Hepatocyte (in vitro differentiated cells): ENCODE measurements at places on chromosomes 16 and 17. TPM values are rescaled to one million over a fixed set of nuclear protein-coding genes. Genes with fewer than 3 reads are reported as not detected.
A peak's percentile ranks its signal among the peaks of the same experiment; 100 is the strongest.

DNA sequence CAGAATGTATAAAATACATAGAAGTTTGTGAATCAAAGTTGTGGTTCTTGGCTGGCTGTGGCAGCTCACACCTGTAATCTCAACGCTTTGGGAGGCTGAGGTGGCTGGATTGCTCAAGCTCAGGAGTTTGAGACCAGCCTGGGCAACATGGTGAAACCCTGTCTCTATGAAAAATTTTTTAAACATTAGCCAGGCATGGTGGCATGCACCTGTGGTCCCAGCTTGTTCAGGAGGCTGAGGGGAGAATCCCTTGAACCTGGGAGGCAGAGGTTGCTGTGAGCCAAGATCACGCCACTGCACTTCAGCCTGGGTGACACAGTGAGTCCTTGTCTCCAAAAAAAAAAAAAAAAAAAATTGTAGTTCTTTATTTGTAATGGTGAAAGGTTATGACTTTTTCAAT lies 13.8 kb upstream of the APPBP2 start:
- DNase-seq: no peak

The ADAMTS18 gene
- 2.7 and 5.5 TPM in 2 replicates for total RNA-seq

- no peak for DNase-seq
Observed at GRCh38 chr17:17201907-17202306, 4.2 kb downstream of the PLD6 start.

DNA sequence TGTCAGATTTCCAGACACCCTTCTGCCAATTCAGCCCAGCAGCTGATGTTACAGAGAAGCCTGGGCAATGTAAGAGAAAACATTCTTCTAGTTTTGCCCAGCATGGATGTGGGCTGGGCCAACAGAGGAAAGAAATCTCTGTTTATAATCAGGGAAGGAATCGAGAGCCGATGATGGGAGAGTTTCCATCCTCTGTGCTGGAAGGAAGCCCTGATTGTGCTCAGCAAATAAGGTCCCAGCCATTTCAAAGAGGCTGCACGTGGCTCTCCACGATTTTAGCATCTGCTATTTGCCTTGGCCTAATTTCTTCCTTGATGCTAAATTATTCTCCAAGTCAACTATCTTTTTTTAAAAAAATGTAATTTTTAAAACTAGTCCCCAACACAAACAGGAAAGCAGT lies 70.0 kb downstream of the IRX6 start:
- no peak for DNase-seq

The TBC1D3I gene
- total RNA-seq: not detected in 2 replicates

GRCh38 chr17:2090210-2090641 lies 35.3 kb downstream of the HIC1 start:
- DNase-seq: no peak

The ERBB2 gene
- total RNA-seq: 77.7 and 93.1 TPM in 2 replicates

DNA sequence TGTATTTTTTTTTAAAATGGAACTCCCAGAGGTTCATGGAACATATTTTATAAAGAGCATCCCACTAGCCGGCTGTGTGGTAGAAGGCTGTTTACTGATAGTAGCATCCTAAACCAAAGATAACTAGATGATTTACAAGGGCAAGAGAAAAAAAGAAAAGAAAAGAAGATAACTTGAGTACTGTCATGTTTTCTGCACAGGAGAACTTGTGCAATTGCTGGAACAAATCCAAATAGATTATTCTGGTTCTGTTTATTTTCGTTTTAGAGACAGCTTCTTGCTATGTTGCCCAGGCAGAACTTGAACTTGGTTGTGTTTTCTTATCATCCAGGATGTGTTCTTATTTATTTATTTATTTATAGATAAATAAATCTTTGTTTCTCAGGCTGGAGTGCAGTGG lies 20.9 kb upstream of the PPM1D start:
- peak; percentile 35 for DNase-seq

GRCh38 chr16:88789594-88789993 lies 4.6 kb upstream of the PIEZO1 start:
- DNase-seq: no peak

- DNase-seq: no peak
Observed at GRCh38 chr16:4270091-4270490, 2.7 kb downstream of the TFAP4 start.

GRCh38 chr17:68910789-68911431 lies 44.3 kb downstream of the ABCA8 start:
- no peak for DNase-seq

The SARM1 gene
- 12.8 and 19.5 TPM in 2 replicates for total RNA-seq

- no peak for DNase-seq
Observed at GRCh38 chr16:26961459-26961858, 105.3 kb upstream of the C16orf82 start.

The KRTAP1-1 gene
- total RNA-seq: not detected in 2 replicates

The CA7 gene
- 2.5 and 3.3 TPM in 2 replicates for total RNA-seq

The KRTAP16-1 gene
- total RNA-seq: not detected in 2 replicates

DNA sequence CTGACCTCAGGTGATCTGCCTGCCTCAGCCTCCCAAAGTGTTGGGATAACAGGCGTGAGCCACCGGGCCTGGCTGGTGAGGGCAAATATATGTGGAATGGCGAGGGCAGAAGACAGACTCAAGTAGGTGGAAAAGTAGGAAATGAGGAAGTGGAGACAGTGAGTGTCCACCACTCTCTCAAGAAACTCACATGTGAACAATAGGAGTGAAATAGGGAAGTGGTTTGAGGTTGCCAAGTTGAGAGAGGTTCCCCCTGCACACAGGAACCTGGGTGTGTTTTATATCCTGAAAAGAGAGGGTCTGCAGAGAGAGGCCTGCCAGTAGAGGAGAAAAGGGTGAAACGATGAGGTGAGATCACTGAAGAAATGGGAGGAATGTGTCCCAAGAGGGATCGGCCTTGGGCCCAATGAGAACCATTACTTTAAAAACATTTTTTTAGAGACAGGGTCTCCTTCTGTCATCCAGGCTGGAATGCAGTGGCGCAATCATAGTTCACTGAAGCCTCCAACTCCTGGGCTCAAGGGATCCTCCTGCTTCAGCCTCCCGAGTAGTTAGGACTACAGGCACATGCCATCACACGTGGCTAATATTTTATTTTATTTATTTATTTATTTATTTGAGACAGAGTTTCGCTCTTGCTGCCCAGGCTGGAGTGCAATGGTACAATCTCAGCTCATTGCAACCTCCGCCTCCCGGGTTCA lies 17.1 kb upstream of the CORO1A start:
- DNase-seq: no peak

The MMP28 gene
- total RNA-seq: 11.2 and 18.0 TPM in 2 replicates

- DNase-seq: peak; percentile 80
Observed at GRCh38 chr16:68644715-68645493, at the start of gene CDH3. Gene CDH3 (plus strand): TSS chr16:68645310. CDS start chr16:68645380, 70 bp downstream.

The CX3CL1 gene
- 8.5 and 9.4 TPM in 2 replicates for total RNA-seq

The NPIPA3 gene
- 0.30 and 0.88 TPM in 2 replicates for total RNA-seq

GRCh38 chr17:69501591-69502468 lies 87.3 kb downstream of the MAP2K6 start:
- DNase-seq: peak; percentile 64

- DNase-seq: no peak
Observed at GRCh38 chr16:72188541-72188940, 16.6 kb upstream of the PMFBP1 start.

The HS3ST3B1 gene
- total RNA-seq: 5.8 TPM in 2 replicates

The ACSM5 gene
- total RNA-seq: 2.1 and 5.5 TPM in 2 replicates

The TMEM238L gene
- 1.0 and 1.3 TPM in 2 replicates for total RNA-seq

The HOXB9 gene
- total RNA-seq: 1.5 and 2.1 TPM in 2 replicates

DNA sequence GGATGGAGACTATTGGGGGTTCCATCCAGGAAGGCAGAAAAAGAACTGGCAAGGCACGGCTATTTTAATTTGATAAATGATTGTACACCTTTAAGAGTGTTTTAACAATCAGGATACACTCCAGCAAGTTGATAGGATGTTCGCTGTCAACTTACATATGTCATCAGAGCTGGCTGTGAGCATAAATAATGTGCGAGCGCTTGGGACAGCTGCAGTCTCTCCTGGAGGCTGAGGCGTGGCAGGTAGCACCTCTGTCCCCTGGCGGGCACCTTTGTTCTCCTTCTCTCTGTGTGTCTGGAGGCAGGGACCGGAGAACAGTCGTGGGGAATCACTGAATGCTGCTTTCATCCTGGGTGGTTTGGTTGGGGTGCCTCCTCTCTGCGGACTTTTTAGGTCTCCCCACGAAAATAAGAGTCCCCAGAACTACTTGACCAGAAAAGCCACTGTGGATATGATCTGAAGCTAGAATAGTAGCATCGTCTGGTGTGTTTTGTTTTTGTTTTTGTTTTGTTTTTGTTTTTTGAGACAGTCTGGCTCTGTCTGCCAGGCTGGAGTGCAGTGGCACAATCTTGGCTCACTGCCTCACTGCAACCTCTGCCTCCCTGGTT lies 9.4 kb downstream of the BAHCC1 start:
- no peak for DNase-seq

The PLCG2 gene
- 5.0 and 7.8 TPM in 2 replicates for total RNA-seq

The WWOX gene
- total RNA-seq: 39.8 and 44.3 TPM in 2 replicates

GRCh38 chr17:54881255-54881972 lies 19.2 kb upstream of the TOM1L1 start:
- DNase-seq: no peak

DNA sequence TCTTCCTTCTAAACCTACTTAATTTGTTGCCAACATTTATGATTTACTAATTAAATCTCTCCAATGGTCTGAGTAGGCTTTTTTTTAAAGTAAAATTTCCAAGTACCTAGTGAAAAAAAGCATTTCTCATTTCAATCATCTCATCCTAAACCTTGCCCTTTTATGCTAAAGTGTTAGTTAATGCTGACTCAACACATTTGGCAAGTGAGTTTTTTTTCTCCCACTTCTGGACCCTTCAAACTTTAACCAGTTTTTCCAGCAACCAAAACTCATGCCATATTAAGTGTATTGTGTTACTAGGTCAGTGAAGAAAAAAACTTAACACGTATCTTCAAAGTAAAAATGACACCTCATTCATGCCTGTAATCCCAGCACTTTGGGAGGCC lies 5.3 kb downstream of the AP1G1 start:
- DNase-seq: no peak

The CCDC200 gene
- total RNA-seq: not detected in 2 replicates

GRCh38 chr17:55533608-55534007 lies 22.4 kb upstream of the SMIM36 start:
- no peak for DNase-seq

DNA sequence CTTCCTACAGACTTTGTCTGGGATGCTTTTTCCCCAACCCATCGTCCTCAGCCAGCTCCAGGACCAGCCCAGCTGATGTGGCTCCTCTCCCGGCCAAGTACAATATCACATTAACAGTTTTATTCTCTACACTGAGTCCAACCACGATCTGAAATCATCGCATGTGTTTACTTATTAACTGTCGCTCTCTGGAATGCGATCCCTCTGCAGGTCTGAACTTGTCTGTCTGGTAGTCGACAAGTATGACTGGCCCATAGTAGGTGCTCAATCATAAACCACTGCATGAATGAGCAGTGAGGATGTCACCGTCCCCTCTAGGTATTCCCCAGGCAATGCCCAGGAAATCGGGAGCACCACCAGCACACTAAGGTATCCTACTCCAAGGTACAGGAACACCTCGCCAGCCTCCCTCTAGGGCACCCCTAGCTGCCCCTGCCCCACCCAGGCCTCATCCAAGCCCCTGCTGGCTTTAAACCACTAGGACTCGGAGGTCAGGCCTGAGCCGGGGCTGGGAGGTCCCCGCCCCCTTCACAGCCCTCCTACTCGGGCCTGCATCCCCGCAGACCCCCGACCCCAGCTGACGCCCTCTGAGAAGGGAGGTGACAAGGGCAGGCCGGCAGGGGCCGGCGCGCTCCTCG lies 27.7 kb downstream of the RTN4RL1 start:
- peak; percentile 52 for DNase-seq

DNA sequence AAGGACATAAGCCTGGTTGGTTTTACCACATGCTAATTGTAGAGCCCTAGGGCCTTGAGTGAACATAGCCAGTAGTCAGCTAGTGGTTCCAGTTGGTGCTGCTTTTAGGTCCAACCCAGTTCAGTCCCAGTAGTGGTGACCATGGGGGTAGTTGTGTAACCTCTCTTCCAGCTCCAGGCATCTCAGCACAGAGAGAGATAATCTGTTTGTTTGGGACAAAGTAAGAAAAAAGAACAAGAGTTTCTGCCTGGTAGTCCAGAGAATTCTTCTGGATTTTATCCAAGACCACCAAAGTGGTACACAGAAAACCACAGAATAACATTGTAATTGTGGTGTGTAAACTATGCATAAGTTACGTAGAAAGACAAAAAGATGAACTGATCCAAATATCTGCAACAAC lies 5.2 kb upstream of the CCL13 start:
- no peak for DNase-seq

DNA sequence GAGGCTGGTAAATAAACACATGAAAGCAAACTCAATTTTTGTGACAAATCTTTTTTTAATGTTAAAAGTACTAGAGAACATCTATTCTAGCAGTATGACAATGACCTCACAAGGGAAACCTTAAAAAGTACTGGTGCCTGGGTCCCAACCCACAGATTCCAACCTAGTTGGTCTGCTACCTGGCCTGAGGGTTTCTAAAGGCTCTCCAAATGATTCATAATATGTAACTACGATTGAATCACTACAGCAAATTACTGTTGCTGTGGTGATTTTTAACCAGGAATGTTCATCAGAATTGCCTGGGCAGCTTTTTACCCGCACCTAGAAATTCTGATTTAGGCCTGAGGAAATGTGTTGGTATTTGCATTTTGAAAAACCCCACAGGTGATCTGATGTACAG lies 26.1 kb downstream of the CDR2 start:
- no peak for DNase-seq

GRCh38 chr17:27355419-27355818 lies 61.5 kb downstream of the WSB1 start:
- no peak for DNase-seq

DNA sequence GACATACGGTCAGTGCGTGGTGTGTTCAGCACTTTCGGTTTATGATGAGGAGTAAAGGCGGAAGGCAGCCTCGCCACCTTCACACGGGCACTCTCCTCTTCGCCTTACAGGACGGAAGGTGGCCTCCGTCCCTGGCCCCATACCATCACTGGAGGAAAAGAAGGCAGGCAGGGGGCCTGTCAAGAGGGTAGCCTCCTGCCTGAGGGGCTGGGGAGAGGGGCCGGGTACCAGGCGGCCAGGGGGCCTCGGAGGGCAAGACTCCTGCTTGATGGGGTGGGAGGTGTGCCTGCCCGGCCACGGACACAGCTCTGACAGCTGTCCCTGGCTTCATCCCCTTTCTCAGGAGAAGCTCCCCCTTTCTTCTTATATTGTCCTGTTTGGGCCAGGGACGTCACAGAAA lies 15.6 kb upstream of the SLC38A8 start:
- no peak for DNase-seq

DNA sequence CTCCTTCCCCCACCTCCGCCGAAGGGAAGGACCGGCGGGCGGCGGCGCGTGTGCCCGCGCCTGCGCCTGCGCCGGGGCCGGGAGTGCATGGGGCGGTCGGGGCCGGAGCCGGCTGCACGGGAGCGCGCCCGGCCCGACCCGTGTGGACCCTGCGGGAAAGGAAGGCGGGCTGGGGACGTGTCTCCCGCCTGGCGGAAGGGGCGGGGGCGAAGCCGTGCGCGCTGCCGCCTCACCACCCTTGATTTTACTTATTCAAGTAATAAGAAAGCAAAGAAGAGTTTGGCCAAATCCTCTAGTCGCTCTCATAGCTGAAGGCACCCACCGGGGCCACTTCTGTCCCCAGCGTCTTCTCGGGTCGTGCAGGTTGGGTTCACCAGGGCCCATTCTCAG lies 596 bp upstream of the PFN1 start:
- peak; percentile 97 for DNase-seq

The NPIPB12 gene
- total RNA-seq: 11.5 and 14.3 TPM in 2 replicates

The FBXO39 gene
- total RNA-seq: not detected in 2 replicates

The ARHGDIG gene
- 0.48 TPM in 1 of 2 replicates, not detected in the other for total RNA-seq

- no peak for DNase-seq
Observed at GRCh38 chr16:12062343-12063003, 85.9 kb downstream of the SNX29 start.
